ENCODE measurements at places on chromosomes 2 and 18.

- DNase-seq = no peak
Observed at GRCh38 chr2:216830346-216830745, 29.5 kb downstream of the TNP1 start.

GRCh38 chr2:283996-284794 lies 3.7 kb downstream of the ALKAL2 start:
- DNase-seq = no peak

DNA sequence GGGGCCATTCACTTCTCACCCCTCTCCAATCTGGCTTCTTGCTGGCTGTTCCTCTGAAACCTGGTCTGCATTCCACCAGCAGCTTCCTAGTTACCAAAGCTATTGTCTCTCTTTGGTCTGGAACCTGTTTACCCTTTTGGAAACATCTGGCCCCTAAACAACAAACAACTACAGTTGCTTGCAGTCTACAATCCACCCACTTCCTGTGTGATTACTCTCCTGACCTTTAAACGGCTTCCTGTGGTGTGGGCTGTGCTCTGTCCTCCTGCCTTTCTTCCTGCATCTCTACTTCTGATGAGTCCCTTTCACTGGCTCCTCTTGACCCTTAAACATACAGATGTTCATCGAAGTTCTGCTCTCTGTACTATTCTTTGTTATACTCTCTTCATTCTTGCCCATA lies 303.8 kb downstream of the TDRD15 start:
- no peak for DNase-seq

- peak; percentile 20 for DNase-seq
Observed at GRCh38 chr2:225040856-225041206, 1.4 kb downstream of the DOCK10 start.

GRCh38 chr2:239288237-239288636 lies 112.6 kb downstream of the HDAC4 start:
- no peak for DNase-seq

- DNase-seq = no peak
Observed at GRCh38 chr2:227780981-227781615, 32.5 kb upstream of the CCL20 start.

- no peak for DNase-seq
Observed at GRCh38 chr2:48313036-48313877, 216.7 kb upstream of the STON1 start.

GRCh38 chr18:63679820-63680606 lies 18.3 kb upstream of the SERPINB3 start:
- DNase-seq = no peak

GRCh38 chr2:152525277-152525838 lies 190.4 kb downstream of the FMNL2 start:
- peak; percentile 86 for DNase-seq

- no peak for DNase-seq
Observed at GRCh38 chr2:96921561-96922319, 51.9 kb upstream of the SEMA4C start.

- DNase-seq = no peak
Observed at GRCh38 chr2:168089200-168089599, 158.2 kb downstream of the STK39 start.

DNA sequence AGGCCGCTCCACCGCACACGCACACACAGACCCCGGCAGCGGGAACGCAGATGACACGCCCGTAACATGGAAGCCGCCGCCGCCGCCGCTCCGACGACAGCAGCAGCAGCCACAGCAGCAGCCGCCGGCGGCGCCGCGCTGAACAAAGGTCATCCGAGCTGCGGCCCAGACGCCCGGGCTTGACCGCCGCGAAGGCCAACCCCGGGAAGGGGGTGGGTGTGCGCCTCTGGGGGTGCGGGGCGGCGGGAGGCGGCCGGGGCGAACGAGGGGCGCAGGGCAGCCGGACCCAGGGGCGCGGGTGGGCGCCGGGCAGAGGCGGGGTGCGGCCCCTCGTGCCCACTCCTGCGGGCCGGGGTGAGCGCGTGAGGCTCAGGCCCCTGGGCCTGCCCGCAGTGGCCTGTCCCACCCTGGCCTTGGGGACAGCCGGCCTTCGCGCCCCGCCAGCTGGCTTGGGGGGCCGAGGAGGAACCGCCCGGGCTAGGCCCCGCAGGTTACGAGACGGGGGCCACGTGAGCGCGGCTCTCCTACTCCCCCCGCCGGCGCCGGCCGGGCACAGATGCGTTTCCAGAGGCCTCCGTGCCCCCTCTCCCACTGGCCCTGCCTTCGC lies 1.0 kb upstream of the ZNF532 start:
- DNase-seq = no peak

- peak; percentile 49 for DNase-seq
Observed at GRCh38 chr2:40244675-40245074, 207.2 kb downstream of the SLC8A1 start.

DNA sequence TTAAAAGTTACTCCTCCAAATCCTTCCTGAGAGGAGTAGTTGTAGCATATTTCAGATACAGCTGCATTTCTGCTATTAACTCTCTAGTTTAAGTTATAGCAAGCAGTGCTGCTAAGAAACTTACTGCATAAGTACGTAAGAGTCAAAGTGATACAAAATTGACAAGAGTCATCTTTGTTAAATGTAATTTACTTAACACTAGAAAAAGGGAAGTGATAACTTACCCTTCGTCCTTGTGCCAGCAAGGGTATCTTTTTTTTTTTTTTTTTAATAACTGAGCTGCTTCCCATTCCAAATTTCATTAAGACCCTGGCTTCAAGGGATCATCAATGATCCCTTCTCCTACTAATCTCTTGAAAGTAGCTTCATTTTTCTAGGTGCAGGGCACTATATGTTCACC lies 493.0 kb downstream of the PLCL1 start:
- no peak for DNase-seq

GRCh38 chr2:28567061-28567471 lies 71.2 kb downstream of the PLB1 start:
- no peak for DNase-seq

GRCh38 chr2:38716185-38716584 lies 35.0 kb downstream of the SRSF7 start:
- peak; percentile 69 for DNase-seq

- no peak for DNase-seq
Observed at GRCh38 chr2:162344617-162344950, 652 bp downstream of the GCA start.

GRCh38 chr2:76572981-76573380 lies 862.3 kb upstream of the GCFC2 start:
- no peak for DNase-seq

DNA sequence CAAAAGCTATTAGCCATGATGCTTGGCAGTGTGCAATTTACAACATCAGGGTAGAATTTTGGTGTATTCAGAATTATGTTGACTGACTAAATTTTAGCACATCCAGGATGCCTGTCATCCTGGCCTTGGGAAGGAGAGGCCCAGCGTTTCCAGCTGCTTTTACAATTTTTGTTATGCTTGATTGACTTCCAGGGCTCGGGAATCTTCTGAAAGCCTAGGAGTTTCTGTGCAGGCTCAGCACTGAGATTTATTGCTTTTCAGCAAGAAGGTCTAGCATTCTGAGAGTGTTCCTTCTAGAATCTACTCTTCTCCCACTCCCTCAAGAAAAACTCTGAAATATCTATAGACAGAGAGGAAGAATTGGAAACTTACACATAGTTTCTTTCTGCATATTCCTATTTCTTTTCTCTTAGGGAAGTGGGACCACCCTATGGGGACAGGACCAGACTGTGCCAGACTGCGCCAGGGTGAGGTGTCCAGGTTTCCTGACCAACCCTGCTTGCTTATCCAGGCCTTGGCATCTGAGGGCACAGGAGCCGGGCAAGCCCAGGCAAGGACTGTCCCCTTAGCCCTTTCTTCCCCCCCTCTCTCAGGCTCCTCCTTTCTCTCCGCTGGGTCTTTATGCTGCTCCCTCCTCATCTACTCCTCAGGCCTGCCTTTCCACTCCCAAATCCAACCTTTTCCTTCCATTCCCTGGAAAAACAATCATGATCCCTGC lies 26.9 kb downstream of the MAIP1 start:
- DNase-seq = no peak

Measured in HFFc6 (cell line).